ENCODE measurements at places on chromosomes 1 and 21.

DNA sequence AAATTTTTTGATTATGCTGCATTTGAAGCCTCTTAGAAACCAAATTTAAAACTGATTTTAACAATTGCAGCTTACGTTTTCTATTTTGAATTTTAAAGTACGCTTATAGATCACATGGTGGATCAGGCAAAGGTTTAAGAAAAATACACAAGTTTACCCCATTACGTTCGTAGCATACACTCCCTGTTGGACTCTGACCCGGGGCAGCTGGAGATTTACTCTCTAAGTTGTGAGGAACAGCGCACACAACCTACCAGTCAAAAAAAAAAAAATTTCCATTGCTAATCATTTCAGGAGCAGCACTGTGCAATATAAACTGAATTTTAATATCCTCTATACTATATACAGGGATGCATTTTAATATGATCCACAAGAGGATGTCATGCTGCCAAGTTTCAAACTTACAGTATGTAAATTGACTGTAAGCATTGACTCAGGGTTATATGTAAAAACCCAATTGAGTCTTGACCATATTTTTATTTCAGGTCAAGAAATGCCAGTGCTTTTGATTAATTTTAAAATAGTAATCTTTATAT, 20.4 kb downstream of the CSDE1 start:
- no peak for DNase-seq

DNA sequence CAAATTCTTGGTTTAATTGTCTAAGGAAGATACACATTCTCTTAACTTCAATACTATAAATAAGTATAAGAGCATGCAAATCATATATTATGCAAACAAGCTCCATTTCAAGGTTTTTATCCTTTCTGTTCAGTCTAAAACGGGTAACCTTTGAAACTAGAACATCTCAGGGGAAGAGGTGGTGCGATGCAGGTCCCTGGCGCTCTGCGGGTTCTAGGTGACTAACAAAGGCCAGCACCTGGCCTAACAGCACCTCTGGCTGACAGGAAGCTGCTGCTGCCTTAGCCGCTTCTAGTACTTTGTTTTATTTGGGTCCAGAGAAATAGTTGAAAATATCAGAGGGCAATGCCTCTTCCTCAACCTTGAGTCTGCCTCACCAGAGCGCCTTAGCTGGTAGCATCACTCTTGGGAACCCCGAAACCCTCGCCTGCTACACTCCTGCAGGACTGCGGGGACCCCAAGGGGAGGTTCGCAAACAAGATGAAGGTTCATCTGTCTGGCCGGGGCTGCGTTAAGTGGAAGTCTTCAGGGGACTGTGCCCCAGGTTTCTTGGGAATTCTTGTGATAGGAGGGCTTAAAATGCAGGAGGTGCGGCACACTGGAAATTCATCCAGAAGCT, 45.5 kb downstream of the PRDM15 start:
- DNase-seq, result no peak

- DNase-seq, result no peak
Measured at GRCh38 chr1:232561381-232561780, 68.6 kb downstream of the SIPA1L2 start.

DNA sequence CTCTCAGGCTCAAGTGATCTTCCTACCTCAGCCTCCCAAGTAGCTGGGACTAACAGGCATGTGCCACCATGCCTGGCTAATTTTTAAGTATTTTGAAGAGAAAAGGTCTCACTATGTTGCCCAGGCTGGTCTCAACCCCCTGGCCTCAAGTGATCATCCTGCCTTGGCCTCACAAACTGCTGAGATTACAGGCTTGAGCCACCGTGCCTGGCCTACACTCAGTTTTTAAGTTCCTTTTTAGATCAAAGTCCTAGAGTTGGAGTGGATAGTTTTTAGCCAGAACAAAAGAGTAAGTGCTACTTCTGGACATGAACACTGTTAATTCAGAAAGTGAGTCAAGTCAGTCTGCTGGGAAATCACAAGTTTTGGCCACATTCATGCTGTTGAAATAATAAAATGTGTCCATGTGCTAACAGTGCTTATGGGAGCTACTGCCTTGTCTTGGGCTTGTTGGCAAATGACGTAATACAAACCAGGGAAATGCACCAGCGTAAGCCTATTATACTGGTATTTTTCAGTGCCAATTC, 84.2 kb downstream of the NDUFS5 start:
- DNase-seq, result no peak

DNA sequence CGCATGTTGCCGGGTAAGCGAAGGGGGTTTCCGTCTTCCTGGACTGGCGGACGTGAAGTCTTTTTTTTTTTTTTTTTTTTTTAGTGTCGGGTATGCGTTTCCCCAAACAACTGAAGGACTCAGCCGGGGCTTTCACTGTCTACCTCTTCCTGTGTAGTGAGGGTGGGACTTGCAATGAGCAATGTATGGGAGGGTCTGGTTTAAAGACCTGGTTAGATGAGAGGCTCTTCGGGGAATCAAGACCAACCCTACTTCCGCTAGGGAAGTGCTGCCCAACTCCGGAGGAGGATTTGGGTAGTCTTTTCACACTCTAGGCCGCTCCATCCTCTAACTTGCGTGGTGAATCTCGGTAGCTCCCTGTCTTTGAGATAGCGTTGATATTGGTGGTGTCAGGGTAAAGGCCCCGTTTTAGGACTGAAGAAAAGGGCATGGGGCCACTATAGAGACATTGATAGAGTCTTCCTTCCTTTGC, 754 bp downstream of the PRRC2C start:
- peak; percentile 56 for DNase-seq

DNA sequence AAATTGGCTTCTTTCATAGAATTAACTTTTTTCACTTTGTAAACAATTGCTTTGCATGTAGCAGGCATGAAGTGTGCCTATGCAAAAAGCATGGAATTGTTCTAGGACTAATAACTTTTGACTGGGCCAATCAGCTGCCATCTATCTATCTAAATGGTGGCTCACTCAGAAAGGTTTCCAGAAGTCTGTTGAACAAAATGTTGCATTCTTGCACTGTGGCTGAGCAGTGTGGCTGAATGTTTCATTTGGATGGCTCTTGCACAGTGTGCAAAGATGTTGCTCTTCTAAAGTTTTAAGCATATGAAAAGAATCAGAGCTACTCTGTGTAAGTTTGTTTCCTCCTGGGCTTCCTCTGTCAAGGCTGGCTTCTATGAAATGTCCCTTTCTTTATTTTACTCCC, 213.5 kb downstream of the KCTD3 start:
- no peak for DNase-seq

DNA sequence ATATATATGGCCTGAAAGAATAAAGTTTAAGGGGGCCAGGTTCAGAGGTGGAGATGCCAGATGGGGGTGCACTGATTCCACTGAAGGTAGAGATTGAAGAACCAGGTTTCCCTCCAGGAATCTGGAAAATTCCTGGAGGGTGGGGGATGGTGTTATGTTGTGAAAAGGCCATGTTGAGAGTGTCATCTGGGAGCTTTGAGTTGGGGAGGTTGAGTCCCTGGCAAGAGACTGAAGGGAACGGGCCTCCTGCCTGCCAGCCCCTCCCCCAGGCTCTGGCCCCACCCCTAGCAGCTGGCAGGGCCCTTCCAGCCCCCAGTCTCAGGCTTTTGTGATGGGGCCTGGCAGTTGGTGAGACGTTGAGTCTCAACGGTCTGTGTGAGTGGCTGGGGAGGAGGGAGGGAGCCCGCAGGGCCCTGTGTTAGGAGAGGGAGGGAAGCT, 4.1 kb downstream of the PTPRU start:
- DNase-seq, result no peak

- no peak for DNase-seq
Measured at GRCh38 chr1:50155541-50155940, 46.8 kb downstream of the ELAVL4 start.

- no peak for DNase-seq
Measured at GRCh38 chr1:161849518-161849917, 83.4 kb downstream of the ATF6 start.

- DNase-seq, result no peak
Measured at GRCh38 chr1:5643360-5644107, 348.7 kb downstream of the NPHP4 start.

DNA sequence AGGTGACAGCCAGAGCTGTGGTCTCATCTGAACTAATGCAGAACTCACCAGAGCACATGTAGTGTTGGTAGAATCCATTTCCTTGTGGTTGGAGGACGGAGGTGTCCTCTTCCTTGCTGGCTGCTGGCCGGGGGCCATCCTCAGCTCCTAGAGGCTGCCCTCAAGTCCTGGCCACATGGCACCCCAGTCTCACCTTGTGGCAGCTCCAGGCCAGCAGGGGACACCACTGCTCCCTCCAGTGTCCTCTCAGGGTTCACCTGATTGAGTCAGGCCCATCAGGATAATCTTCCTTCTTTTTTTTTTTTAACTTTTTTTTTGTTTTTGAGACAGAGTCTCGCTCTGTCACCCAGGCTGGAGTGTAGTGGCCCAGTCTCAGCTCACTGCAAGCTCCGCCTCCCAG, 2.9 kb downstream of the KCNE1 start:
- DNase-seq, result no peak

DNA sequence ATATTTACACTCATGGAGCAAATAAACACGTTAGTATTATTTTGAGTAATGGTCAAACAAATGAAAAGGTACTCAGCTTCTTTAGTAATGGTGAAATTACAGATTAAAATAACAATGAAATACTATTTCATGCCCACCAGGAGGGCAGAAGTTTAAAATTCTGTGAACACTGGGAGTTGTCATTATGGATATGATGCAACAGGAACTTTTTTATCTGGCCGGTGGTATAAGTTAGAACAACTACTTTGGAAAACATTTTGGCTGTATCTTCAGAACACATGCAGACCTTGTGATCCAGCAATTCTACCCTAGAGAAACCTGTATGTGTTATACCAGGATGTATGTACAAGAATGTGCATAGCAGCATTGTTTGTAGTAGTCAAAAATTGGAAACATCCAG, 23.2 kb upstream of the PPP1R8 start:
- DNase-seq, result no peak

Data from HAP-1 (cell line).